ENCODE measurements at places on chromosomes 5 and 9.

DNA sequence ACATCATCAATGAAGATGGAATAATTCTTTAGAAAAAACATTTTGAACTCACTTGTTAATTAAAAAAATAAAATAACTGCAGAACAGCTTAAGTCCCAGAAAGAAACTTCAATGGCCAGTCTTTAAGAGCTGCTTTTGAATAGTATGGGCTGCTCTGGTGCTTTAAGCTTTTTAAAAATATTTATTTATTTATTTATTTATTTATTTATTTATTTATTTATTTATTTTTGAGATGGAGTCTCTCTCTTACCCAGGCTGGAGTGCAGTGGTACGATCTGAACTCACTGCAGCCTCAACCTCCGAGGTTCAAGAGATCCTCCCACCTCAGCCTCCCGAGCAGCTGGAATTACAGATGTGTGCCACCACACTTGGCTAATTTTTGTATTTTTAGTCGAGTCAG, 516.3 kb upstream of the DAP start:
- DNase-seq, result no peak

- peak; percentile 34 for DNase-seq
These were observed 21.4 kb downstream of the LHFPL2 start for GRCh38 chr5:78627175-78627574.

GRCh38 chr5:103582364-103582763, 19.8 kb upstream of the NUDT12 start:
- DNase-seq, result peak; percentile 74

DNA sequence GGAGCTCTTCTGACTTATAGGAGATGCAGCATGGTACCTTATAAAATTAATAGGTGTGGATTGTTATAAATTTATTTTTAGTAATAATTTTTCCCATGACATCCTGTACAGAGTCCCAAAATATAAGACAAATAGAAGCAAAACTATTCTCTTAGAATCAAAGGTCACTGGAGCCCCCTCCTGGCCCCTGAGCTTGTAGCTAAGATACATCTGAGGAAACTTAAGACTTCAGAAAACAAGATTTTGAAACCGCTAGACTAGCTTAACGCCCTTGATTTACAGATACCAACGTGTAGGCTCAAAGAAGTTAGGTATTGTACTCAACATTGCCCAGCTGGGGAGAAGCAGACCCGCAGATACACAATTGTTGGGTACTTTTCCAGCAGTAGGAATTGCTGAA, 45.7 kb upstream of the KCNN2 start:
- peak; percentile 31 for DNase-seq

- DNase-seq, result no peak
These were observed 1.1 kb downstream of the KDM3B start for GRCh38 chr5:138353560-138354080.

DNA sequence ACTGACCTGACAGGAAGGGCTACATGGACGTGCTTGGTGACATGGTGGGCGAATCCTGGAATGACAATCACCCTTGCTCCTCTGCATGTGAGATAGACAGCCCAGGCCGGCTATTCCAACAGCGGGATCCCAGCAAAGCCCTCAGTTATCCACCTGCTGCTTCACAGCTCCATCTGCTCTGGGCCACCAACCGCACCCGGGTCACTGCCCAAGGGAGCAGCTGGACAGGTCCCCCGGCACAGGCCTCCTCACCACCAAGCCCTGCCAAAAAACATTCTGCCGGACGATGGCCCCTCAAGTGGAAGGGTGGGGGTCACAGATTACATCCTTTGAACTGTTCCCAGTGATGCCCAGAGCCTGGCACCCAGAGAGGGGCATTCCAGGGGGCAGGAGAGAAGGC, 39.6 kb downstream of the STK10 start:
- DNase-seq, result no peak

- no peak for DNase-seq
These were observed 49.7 kb downstream of the PARP8 start for GRCh38 chr5:50716134-50716533.

GRCh38 chr9:105030285-105030684, 102.3 kb upstream of the ABCA1 start:
- no peak for DNase-seq

- no peak for DNase-seq
These were observed 162.7 kb upstream of the S1PR3 start for GRCh38 chr9:88828492-88828974.

DNA sequence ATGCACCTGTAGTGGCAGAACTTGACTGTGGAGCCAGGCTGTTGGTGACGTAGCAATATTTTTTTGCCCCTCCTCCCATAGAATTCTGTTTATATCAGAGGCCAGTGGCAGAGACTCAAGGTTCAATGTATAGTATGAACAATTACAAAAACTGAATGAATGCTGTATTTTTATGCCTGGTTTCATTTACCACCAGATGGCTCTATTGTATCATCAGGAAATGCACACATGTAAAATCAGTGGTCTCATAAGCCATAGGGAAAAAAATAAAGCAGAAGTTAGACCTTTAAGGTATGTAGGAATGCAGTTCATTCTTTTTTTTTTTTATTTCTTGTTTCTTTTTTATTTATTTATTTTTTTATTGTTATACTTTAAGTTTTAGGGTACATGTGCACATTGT, 43.6 kb downstream of the CCDC192 start:
- peak; percentile 59 for DNase-seq
